ENCODE measurements at places on chromosomes 12 and 14. TPM values are rescaled to one million over a fixed set of nuclear protein-coding genes. Genes with fewer than 3 reads are reported as not detected.

LRP1 gene
- 166 TPM for total RNA-seq

DNA sequence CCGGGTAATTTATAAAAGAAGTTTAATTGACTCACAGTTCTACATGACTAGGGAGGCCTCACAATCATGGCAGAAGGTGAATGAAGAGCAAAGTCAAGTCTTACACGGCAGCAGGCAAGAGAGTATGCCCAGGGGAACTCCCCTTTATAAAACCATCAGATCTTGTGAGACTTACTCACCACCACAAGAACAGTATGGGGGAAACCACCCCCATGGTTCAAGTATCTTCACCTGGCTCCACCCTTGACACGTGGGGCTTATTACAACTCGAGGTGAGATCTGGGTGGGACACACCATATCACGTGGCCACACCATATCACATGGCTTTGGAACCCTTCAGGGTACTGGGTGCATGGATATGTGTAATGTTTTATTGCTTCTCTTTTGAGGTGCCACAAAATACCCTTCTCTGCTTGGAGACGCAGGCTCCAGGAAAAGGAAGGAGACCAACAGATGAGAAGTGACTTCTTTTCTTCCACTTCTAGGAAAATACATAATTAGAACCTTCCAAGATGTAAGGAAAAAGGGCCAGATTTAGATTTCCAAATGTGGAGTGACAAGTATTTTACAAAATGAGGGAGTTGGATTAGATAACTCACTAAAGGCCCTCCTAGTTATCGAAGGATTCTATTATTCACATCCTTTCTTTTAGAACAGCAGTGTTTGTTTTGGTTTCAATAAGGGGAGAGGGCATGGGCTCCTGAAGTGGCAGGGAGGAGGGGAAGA is 33.1 kb upstream of the ETFBKMT start:
- DNase-seq: no peak

DNA sequence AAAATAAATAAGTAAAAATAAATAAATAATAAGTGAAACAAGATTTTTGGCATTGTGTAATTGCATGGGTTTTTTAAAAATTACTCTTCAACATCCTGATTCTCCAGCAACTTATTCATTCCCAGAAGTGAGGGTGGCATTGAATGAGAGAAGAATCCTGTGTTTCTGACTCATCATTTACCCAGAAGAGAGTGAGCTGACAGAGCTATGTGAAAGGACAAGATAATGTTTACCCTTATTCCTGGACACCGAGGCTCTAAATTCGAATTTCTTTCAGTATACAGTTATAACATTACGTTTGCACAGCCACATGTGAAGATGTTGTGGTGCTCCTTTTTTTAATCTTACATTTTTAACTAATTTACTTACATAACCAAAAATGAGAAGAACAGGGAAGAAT is 36.4 kb downstream of the BBS10 start:
- DNase-seq: no peak

GRCh38 chr12:27548301-27549199 is 24.5 kb downstream of the PPFIBP1 start:
- no peak for DNase-seq

DNA sequence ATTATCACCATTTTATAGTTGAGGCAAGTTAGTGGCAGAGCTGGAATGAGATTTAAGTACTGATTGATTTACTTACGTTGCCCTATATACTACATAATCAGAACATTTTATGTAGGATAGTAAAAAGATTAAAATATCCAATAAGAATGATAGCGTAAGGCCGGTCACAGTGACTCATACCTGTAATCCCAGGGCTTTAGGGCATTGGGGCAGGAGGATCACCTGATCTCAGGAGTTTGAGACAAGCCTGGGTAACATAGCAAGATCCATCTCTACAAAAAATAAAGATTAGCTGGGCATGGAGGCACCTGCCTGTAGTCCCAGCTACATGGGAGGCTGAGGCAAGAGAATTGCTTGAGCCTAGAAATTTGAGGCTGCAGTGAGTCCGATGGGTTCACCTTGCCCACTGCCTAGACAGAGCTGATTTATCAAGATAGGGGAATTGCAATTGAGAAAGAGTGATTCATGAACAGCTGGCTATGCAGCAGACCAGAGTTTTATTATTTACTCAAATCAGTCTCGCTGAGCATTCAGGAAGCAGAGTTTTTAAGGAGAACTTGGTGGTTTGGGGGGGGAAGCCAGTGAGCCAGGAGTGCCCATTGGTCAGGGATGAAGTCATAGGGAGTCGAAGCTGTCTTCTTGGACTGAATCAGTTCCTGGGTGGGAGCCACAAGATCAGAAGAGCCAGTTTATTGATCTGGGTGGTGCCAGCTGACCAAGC is 24.7 kb upstream of the SGPP1 start:
- DNase-seq: no peak

GRCh38 chr12:67085699-67086098 is 183.5 kb upstream of the CAND1 start:
- no peak for DNase-seq

- DNase-seq: peak; percentile 97
Measured at GRCh38 chr12:6613015-6613775, 6.0 kb upstream of the CHD4 start.

DNA sequence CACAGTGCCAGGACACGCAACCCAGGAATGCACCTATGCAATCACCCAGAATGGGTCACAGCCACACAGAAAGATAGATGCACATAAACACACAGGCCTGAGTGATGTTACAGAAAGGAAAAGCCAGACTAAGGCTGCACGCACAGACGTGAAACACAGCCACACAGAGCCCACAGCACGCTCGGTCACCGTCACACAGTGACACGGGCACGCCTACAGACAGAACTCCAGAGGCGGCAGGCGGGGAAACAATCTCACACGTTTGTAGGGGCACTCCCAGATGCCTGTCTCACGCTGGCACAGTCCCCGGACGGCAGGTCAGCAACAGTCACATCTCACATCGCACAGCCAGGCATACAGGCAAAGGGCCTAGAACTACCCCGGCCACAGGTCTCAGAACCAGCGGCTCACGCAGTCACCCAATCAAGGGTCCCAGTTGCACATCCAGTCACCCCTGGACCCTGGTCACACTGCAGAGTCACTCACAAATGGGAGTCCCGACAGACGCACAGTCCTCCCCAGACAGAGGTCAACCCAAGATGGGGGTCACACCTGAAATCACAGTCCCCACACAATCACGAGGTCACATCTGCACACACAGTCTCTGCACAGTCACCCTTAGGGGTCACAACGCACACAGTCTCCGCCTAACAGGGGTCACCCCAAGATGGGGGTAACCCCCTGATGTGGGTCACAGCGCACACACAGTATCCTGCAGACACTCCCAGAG is 790 bp downstream of the SSH1 start:
- DNase-seq: peak; percentile 59

GRCh38 chr12:50747817-50748216 is 16.1 kb upstream of the ATF1 start:
- no peak for DNase-seq

DNA sequence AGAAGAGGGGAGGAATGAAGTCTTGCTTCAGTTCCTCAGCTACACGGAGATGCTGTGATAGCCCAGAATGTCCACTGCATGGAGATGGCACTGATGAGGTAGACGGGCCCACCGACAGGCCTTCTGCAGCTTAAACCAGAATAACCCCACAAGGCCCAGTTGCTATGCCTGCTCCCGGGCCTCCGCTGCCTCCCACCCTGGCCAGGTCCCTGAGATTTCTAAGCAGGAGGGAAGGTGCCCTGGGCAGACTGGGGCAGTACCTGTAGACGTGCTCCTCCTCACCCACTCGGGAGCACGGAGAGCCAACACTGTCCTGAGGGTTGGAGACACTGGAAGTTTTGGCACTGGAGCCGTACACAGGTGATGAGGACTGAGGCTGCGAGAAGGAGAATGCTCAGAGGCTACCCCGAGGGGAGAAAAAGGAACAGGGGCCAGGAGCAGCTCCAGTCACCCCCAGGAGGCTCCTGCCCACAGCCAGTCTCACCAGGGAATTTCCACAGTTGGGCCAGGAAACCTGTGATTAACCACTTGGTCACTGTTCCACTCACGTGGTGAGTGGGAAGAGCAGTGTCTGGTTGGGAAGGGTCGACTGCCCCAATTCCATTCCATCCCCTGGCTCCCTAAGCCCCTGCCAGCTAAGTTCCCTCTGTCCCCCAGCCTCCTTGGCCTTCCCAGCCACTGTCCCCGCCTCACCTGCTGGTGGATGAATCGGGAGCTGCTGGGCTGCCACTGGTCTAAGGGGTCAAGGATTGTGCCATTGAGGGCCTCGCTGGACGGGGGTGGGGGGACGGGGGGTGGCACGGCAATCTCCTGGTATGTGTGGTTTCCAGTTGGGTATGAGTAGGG is 22.8 kb upstream of the RPLP0 start:
- no peak for DNase-seq

DNA sequence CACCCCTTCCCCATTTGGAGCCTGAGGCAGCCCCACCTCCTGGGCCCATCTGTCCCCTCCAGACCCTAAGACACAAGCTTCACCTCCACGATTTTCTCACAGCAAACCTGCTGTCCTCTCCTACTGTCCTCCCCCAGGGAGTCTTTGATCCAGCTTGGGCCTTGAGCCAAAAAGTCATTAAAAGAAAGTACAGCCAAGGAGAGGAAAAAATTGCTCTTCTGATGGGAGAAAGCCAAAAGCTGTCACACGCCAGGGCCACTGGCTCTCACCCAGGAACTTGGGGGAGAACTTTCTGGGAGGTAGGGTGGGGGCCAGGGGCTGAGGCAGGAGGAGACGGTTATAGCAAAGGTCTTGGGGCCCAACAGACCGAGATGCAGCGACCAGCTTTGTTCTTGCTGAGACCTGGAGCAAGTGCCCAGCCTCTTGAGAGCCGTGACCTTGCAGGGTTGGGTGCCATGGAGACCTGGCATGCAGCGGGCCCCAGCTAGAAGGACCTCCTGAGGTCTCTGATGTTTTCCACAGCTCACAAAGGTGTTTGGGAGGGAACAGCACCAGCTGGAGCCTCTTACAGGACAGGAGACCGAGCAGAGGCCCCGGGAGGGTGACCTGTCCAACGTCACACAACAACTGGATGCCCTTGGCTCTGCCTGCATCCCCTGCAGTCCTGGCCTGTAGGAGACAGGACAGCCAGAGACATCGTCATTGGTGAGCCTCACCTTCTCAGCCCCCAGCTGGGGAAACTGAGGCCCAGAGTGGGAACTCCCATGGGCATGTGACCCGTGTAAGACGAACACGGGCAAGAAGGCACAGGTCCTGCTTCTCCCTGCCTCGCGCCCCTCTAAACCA is 124.5 kb downstream of the CALM1 start:
- peak; percentile 87 for DNase-seq
